ENCODE measurements at places on chromosomes 6 and 20.

GRCh38 chr6:7051780-7052442 lies 55.9 kb upstream of the RREB1 start:
- DNase-seq: peak; percentile 58

- no peak for DNase-seq
These were observed 4.5 kb upstream of the CITED2 start for GRCh38 chr6:139378882-139379341.

GRCh38 chr6:138972226-138972665 lies 15.8 kb downstream of the REPS1 start:
- no peak for DNase-seq

- DNase-seq: no peak
These were observed 487 bp upstream of the BMP6 start for GRCh38 chr6:7725412-7725811.

- peak; percentile 52 for DNase-seq
These were observed 154.3 kb downstream of the VEGFA start for GRCh38 chr6:43924222-43924702.

DNA sequence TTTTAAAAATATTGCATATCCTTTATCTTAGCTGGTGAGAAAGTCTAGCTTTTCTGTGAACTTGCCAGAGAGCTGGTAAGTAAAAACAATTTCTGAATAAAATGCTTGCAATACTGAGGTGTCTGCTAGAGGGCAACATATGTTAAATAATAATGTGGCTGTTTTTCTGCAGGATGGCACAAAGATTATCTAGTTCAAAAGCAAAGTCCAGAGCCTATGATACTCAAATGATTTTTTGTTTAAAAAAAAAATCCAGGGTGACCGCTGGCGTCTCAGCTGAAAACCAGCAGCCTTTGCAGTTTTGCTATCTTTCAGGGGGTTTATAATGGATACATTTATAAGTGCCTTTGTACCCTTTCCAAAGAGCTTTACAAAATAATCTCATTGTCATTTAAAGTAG lies 194.9 kb downstream of the PHACTR1 start:
- DNase-seq: no peak

DNA sequence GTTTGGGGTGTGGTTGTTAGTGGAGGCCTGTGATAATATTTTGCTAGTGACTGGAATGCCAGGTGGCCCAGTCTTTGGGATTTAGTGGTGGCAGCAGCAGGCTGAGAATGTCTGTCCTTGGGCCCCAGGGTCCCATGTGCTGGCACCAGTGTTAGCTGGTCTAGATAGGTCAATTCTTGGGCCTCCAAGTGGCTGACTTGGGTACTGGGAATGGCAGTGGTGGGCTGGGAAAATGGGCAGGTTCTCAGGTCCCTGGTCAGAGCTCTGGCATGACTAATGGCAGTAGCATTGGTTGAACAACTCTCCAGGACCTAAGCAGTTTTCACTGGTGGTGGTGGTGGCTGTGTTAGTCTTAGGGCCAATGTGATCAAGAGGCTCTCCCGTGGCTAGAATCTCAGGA lies 50.3 kb downstream of the OLIG3 start:
- no peak for DNase-seq

- no peak for DNase-seq
These were observed 26.0 kb downstream of the TRAM2 start for GRCh38 chr6:52550870-52551269.

GRCh38 chr20:34618676-34619075 lies 58.2 kb downstream of the PIGU start:
- DNase-seq: no peak

DNA sequence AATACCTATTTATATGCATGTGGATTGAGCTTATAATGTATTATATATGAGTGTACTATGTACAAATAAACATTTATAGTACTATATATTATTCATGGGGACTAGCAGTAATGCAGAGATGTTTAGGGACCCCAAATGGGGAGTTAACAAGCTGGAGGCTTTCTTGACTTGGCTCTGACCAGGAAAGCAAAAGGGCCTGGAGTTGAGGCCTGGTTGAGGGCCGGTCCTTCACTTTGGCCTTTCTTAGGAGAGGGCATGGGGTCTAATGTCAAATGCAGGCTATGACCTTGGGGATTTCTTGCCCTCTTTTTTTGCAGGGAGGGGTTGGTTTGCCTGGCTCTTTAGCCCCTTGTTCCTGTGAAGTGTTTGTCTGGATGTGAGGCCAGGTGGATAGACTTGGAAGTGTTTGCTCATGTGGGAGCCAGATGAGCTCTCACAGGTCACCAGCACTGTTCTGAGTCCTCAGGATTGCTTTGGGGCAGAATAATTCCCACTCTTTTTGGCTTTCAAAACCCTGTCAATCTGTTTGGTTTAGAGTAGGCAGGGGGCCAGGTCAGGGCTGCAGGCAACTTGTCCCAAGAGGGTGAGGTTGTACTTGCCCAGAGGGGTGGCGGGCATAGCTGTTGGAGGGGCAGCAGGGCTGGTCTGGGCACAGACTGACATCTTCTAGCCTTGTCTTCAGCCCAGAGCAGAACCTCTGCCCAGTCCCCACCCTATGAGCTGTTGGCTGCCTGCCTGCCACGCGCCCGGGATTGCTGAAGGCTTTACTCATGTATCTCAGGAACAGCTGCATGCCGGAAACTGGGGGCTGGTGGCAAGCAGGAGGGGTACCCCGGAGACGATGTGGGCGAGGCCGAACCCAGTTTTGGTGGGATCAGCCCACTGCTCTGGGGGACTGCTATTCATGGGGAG lies 14.6 kb downstream of the TJAP1 start:
- no peak for DNase-seq

- DNase-seq: no peak
These were observed 63.0 kb downstream of the CD83 start for GRCh38 chr6:14180609-14181008.

DNA sequence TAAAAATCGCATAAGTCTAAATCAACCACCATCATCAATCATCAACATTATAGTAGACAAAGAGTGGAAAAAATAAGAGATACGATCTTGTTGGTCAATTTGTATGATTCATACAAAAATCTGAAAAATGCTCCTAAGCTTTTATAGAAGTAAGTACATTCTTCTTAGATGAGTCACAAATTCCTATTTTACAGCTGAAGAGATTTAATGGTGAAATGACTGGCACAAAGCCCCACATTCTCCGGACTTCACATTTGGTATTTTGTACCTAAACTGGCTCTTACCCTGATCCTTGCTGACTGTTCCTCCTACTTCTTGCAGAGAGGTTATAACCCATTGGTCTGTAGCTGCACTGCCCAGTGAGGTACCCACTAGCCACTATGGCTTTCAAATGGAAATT lies 29.9 kb upstream of the PREP start:
- DNase-seq: no peak

GRCh38 chr6:161242779-161243693 lies 30.8 kb downstream of the AGPAT4 start:
- no peak for DNase-seq

DNA sequence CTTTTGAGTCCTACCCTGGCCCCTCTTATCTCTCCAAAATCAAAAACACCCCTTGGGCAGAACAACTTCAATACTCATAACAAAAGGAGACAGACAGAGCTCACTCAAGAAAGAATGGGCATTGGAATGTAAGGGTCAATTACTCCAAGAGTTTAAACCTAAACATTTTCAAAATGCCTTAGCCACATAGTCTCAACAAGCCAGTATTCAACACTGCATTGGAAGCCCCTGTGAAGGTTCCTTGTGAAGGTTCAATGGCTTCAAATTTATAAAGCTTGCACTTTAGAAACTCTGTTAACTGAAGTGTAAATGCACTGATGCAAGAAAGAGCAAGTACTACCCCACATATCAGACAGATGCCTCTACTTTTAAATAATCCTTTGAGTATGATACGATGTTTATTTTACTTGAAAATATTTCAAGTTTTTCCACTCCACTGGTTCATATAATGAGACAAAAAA lies 139.1 kb upstream of the LAMP5 start:
- no peak for DNase-seq

DNA sequence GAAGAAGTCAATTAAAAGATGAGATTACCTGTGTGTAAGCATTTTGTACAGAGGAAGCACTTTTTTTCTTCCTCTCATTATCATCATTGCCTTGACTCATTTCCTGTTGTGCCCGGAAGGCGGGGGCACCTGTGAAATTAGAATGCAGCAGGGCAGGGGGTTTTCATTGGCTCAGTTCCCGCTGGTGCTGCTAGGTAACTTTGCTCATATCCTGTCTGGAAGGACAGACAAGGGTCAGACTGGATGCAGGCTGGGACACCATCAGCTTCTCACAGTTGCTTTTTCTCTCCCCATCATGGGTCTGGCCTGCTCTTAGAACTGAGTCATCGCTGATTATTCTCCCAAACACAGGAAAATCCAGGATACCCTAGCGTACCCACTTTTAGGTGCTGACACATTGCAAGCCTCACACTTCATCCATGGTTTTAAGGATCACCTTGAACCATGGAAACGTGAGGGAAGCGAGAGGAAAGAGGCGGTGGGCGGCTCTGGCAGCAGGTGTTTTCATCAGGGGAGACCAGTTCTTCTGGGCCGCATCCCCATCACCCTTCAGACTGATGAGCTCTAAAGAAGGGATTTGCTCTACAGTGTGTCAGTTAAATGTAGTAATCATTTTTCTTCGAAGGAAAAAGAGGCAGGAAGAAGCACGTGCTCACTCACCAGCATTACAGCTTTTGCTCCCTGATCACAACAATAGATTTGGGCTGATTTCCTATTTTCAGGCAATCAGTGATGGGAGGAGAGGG lies 195.7 kb upstream of the SASH1 start:
- peak; percentile 73 for DNase-seq

GRCh38 chr20:58168843-58169242 lies 59.6 kb downstream of the ANKRD60 start:
- DNase-seq: no peak

GRCh38 chr6:111978532-111979149 lies 75.3 kb upstream of the CCN6 start:
- DNase-seq: no peak

DNA sequence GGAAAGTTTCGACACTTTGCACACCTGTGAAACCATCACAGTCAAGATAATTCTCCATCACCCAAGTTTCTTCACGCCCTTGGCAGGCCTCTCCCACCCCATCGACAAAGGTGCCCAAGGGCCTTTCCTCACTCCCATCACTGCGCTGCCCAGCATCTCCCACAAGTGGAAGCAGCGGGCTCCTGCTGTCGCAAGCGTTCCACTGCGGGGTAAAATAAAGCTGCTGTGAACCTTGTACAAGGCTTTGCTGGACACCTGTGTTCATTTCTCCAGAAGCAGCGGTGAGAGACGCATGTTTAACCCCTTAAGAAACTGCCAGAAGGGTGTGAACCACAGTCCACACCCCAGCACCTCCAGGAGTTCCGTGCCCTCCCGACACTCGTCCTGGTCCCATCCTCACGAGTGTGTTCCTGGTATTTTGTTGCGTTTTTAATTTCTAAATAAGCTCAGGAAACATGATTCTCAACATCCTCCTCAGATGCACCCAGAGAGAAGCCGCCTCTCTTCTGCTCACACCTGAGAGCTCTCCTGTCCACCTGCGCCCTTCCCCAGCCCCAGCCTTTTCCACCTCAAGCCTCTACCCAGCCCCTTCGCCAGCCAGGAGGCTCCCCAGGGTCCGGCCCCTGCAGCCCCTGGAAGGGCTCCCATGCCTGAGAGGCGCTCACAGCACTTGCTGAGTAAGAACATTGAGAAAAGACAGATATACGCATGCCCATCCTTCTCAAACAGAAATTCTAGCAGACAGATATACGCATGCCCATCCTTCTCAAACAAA lies 97.5 kb downstream of the TAF4 start:
- no peak for DNase-seq

- DNase-seq: no peak
These were observed 14.7 kb downstream of the TNFRSF21 start for GRCh38 chr6:47294990-47295389.

- DNase-seq: no peak
These were observed 253.2 kb downstream of the HAO1 start for GRCh38 chr20:7687065-7687464.

Data from activated naive CD4-positive, alpha-beta T cell treated with Interleukin-2 at 50 U/mL for 16 hours (primary cell).